ENCODE measurements at places on chromosomes 12 and 14.
A peak's percentile ranks its signal among the peaks of the same experiment; 100 is the strongest.

DNA sequence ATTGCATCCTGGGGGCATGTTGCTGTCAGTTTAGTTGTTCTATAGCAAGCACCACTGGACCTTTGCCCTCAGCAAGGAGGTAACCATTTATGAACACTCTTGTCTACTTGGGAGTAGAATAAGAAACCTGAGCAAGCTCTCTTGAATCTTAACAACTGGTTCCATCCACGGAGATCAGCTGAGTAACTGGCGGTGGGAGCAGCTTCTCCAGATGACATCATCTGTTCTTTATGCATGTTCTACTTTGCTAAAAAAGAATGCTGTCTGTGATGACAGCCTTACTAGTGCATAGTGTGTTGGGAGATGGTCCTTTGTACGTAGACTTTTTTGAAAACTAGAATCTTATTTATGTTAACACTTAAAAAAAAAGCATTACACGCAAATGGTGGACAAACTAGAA lies 17.7 kb downstream of the SLC4A8 start:
- DNase-seq = no peak

DNA sequence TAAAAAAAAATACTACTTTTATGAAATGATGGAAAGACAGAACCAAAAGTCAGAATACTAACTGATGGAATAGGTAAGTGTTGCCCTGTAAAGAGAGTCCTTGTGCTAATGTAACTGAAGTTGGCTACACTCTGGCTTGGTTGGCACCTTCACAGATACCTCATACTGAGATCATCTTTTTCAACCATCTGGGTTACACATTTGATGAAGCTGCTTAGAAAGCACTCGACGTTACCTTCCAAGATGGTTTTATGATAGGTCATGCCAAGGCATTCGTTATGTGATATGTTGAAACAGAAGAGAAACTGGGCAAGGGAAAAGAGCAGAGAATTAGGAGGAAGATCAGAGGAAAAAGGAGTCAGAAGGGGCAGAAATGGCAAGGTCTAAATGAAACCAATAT lies 203.8 kb downstream of the ADAMTS20 start:
- no peak for DNase-seq

GRCh38 chr14:55756078-55756477 lies 176.1 kb downstream of the KTN1 start:
- DNase-seq = no peak

GRCh38 chr12:48999371-49000131 lies at the start of gene DDN:
Gene DDN, minus strand, starts transcription at chr12:48999375. Its CDS starts 88 bp downstream, at chr12:48999287.
- no peak for DNase-seq

- DNase-seq = no peak
These were observed 120.2 kb upstream of the HIF1A start for GRCh38 chr14:61575126-61575525.

GRCh38 chr14:60974090-60974651 lies 6.7 kb downstream of the TRMT5 start:
- no peak for DNase-seq

- no peak for DNase-seq
These were observed 60.5 kb upstream of the PLEKHG3 start for GRCh38 chr14:64643709-64644108.

GRCh38 chr12:120538281-120539156 lies 4.4 kb downstream of the RNF10 start:
- DNase-seq = peak; percentile 16

DNA sequence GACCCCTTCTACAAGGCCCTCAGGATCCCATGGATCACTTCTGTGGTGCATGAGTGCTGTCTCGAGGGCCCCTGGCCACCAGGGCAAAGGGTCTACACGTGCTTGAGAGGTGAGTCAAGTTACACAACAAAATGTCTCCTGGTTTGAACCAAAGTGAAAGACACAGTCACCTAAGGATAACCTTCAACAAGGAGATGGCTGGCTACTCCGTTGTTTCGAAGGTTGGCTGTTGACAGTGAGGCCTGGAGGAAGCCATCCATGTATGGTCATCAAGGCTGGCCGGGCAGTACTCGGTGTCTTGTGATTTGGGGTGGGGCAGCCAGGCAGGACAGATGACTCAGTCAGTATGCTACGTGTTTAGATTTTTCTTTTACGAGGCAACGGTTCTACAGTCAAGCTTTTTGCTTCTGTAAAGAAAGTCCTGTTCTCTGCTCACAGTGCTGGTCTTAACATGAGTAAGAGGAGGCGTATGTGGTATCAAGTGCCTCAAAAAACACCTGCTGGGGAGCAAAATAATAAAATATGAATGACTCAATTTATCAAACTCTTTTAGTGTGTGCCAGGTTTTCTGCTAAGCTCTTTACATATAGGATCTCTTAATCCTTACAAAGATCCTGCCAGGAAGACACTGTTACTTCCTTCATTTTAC lies 18.0 kb upstream of the NT5DC3 start:
- DNase-seq = no peak

DNA sequence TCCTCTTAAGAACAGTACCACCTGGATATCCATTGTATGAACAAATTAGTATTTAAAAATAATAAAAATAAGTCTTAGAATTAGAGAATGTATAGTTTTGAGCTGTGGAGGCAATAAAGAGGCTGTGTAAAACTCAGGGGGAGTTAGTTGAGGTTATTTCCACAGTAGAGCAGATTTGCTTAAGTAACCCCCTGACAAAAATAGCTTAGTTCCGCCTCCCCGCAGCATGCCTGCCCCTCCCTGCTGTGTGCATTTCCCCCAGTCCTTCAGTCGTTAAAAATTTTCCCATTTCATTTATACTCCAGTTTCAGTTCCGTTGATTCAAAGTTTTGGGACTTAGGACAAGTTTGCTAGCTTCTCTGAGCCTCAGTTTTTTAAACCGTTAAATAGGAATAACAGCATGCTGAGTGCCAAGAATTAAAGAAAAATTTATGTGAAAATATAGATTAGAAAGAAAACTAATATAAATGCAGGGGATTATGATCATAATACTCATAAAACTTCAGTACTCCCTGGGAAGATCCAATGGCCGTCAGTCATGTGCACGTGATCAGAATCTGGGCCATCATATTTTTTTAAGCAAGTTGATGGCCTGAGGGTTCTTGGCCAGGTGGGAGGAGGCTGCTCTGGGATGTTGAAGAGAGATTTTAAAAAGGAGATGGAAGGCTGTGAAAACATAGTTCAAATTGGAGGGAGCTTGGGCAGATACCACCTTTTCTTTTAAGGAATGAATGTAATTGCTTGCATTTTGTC lies 14.5 kb upstream of the SLC38A2 start:
- DNase-seq = no peak

- no peak for DNase-seq
These were observed 30.3 kb downstream of the CORO1C start for GRCh38 chr12:108700833-108701541.

- DNase-seq = no peak
These were observed 44.4 kb upstream of the PLEKHA5 start for GRCh38 chr12:19085090-19085489.

DNA sequence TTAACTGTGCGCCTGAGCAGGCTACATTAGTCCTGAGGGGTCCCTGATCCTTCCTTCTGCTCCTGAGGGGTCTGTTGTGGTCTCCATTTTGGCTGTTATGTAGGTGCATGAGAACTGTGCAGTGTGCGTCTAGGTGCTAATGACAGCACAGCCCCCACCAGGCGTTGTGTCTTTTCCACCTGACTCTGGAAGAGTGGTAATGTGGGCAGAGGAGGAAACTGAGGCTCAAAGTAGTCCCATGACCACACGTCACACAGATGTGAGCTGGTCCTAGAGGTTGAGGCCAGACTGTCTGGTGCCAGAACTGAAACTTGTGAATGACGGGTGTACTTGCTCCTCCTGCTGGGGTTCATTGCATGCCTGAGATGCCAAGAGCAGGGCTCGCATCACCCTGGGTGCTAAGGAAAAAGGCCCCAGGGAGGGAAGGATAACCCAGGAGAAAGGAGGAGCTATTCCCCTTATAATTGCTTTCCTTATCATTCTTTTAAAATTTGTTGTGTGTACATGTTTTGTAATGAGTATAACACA lies 111.8 kb downstream of the SLC25A47 start:
- no peak for DNase-seq

GRCh38 chr12:50732591-50732990 lies 31.3 kb upstream of the ATF1 start:
- DNase-seq = no peak

- no peak for DNase-seq
These were observed 55.4 kb downstream of the TMEM121 start for GRCh38 chr14:105581551-105582341.

DNA sequence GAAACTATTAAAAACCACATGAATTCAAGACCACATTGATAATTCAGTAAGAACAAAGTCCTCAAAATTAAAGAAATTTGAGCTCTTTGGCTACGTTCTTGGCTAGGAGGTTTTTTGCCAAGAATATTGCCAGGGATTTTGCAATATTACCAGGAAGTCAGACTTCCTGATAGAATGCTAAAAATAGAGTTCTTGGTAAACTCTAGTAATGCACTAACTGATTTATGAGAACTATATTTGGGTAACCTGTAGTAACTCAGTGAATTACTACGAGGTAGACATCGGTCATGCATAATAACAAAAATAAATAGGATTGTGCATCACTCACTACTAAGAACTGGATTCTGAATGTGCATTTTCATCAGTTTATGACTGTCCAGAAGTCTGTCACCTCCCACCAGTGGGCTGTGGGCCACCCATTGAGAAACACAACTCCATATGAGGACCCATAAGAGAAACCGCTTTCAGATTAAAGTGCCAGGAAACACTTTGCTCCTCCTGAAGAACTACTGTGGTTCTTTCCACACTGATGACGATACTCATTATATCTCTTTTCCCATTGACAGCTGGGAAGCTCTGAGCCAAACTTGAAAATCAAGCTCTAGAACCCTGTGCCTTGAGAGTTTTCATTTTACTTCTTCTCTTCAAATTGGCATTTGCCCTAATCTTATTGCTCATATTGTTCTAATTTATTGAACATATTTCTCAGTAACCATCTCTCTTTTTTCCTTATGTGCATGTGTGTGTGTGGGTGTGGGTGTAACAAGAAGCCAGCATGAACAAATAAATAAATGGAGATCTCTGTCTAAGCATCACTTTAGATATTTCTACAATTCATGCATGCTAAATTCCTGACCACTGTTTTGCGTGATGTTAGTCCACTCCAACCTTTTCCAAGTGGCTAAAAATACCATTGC lies 116.6 kb downstream of the BCL11B start:
- no peak for DNase-seq

GRCh38 chr14:34174973-34175372 lies 224.1 kb upstream of the EGLN3 start:
- DNase-seq = no peak

GRCh38 chr12:52003016-52003550 lies 3.7 kb upstream of the TAMALIN start:
- DNase-seq = no peak

- no peak for DNase-seq
These were observed 12.8 kb upstream of the WIF1 start for GRCh38 chr12:65133879-65134278.

GRCh38 chr14:62983821-62984220 lies 61.4 kb downstream of the KCNH5 start:
- DNase-seq = no peak

GRCh38 chr12:75710361-75711069 lies 199.1 kb upstream of the KRR1 start:
- DNase-seq = no peak

DNA sequence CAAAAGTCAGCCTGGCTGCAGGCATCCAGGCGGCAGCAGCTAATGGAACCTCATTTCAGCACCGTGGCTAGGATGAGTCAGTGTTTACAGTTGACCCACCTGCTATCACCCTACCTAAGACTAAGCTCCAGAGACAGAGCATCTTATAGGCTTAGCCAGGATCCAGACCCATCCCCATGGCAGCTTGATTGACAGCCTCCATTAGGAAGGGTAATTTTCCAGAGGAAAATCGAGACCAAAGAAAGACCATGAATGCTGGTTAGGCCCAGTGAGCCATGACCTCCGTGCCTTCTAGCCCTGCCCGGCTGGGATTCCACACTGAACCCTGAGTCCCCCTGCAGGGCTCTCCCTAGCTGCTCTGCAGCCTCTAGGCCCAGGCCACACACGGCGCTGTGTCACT lies 38.7 kb downstream of the TUNAR start:
- DNase-seq = no peak

GRCh38 chr12:1562813-1563407 lies 31.5 kb downstream of the FBXL14 start:
- DNase-seq = no peak

GRCh38 chr12:12891080-12891880 lies at the start of gene GPRC5A:
Gene GPRC5A, plus strand, starts transcription at chr12:12891562. Its CDS starts 16,688 bp downstream, at chr12:12908250.
- peak; percentile 27 for DNase-seq

DNA sequence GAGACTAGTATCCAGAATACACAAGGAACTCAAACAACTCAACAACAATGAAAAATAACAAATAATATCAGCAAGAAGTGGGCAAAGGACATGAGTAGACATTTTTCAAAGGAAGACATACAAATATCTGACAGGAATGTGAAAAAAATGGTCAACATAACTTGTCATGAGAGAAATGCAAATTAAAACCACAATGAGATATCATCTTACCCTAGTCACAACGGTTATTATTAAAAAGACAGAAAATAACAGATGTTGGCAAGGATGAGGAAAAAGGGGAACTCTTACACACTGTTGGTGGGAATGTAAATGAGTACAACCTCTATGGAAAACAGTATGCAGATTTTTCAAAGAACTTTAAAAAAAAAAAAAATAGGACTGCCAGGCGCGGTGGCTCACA lies 20.4 kb downstream of the VWF start:
- DNase-seq = no peak

DNA sequence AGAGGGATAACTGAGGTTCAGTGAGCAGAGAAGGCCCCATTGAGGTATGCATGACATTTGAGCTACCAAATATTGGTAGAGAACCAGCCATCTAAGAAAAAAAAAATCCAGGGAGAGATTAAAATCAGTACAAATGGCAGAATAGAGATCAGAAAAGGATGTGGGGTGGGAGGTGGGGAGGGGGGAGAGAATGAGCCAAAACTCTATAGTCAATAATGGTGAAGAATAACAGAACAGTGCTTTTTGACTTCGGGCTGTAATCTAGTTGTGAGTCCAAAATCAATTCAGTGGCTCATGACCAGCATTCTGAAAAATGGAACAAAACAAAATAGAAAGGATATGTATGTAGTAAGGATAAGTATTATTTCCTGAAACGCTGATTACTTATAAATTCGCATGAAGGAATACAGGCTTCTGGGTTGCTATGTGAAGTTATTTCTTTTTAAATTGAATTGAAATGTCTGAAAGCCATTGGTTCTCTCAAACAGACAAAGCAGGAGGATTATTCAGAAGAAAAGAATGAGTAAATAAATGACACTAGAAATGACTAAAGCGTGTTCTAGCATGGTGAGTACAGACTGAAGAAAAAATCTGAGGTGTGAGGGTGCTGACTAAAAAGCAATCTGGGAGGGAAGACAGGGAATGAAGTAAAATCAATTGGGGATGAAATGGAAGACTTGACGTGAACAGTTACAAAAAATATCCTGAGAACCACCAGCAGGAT lies 72.4 kb downstream of the ATP2B1 start:
- DNase-seq = peak; percentile 66

GRCh38 chr12:122961531-122962329 lies 4.5 kb downstream of the ABCB9 start:
- no peak for DNase-seq

DNA sequence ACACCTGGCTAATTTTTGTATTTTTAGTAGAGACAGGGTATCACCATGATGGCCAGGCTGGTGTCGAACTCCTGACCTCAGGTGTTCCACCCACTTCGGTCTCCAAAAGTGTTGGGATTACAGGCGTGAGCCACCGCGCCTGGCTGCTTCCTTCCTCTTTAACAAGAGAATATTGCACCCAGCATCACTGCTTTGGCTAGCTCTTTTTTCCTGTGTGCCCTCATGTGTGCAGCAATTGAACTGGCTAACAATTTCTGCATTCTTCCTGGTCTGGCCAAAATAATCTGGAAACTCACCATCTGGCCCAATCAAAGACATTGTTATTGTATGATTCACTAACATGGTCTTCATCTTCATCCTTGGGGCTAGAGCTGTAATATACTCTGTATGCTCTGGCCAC lies 2.7 kb upstream of the ASB8 start:
- DNase-seq = no peak
